ENCODE measurements at places on chromosomes 5 and 9. TPM values are rescaled to one million over a fixed set of nuclear protein-coding genes. Genes with fewer than 3 reads are reported as not detected.

DNA sequence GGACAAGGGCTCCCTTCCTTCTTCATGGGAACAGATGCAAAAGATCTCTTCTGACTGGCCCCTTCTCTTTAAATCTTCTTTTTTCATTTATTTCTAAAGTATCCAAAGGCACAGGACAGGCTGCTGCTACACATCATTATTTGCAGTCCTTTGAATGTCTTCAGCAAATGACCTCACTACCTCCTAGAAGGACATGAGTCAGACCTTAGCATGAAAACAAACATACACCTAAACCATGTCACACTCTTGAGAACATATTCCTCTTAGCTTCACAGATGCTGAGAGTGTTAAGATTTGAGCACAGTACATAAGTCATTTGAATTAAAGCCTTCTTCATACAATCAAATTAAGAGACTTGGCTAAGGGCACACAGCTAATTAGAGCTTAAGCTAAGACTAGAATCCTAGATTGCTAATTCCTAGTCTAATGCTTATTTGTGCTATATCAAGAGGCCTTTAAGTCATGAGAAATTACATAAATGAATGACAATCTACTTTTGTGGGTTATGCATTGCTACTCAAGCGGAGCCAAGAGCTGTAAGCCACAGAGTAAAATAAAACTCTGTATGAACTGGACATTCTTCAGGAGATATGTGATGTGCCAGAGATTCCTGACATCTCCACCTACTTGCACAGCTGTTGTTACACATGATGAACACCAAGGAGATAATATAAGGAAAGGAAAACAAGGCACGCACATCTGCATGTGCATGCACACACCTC is 109.1 kb upstream of the PTGER4 start:
- no peak for DNase-seq

GRCh38 chr5:142994218-142994617 is 224.0 kb downstream of the ARHGAP26 start:
- no peak for DNase-seq

- no peak for DNase-seq
These were observed 10.4 kb upstream of the ZBTB43 start for GRCh38 chr9:126794441-126794840.

- no peak for DNase-seq
These were observed 27.1 kb upstream of the MTMR12 start for GRCh38 chr5:32339878-32340277.

DNA sequence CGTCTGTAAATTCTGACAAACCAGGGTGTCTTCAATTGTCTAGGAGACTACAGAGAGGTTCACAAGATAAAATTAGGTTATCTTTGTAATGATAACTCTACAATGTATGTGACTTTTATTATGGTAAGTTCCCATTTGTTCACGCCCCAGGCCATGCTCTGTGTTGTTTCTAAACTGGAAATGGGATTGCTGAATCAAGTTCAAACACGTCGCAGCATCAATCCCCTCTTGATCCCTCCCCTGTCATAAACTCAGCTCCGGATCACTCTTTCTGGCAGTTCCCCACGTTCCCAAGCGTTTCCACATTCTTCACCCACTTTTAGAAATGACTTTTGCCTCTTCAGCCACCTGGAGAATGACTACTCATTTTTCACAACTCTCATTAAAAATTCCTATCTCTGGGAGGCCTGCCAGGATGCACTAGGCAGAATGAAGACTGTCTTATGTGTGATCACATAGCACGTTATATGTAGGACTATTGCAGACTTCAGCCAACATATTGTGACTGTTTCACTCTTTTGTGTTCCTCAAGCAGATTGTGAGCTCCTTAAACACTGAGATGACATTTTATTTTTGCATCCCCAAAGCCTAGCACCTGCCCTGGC is 1124.2 kb upstream of the WWC1 start:
- no peak for DNase-seq

GRCh38 chr5:50969151-50970031 is 303.0 kb downstream of the PARP8 start:
- DNase-seq = no peak

DNA sequence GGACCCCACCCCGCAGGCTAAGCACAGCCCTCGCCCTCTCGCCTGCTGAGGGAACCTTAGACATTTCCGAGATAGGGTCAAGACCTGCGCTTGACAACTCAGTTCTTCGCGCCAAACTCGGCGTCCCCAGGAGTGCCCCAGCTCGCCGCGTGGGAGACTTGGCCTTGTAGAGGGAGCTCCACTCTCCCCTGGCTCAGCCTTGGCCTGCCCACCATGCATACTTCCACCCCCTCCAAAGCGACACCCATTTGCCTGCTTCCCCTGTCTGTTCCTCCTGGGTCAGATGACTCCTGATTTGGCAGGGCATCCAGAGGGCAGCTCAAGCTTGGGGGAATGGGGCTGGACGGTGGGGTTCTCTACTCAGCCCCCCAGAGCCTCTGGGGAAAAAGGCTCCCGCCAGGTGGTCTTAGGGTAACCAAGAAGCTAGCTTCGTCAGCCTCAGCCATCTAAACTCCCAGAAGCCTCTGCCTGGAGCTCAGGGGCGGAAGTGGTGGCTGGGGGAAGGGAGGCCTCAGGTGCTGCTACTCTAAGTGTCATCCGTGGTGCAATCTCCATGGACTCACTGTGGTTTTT is 560 bp downstream of the DOCK2 start:
- DNase-seq = no peak

- DNase-seq = no peak
These were observed 38.1 kb downstream of the MAP1B start for GRCh38 chr5:72145348-72145747.

- DNase-seq = no peak
These were observed 58.7 kb upstream of the ERBIN start for GRCh38 chr5:65867542-65868195.

GRCh38 chr5:118555727-118556126 is 432.6 kb downstream of the DTWD2 start:
- DNase-seq = no peak

DNA sequence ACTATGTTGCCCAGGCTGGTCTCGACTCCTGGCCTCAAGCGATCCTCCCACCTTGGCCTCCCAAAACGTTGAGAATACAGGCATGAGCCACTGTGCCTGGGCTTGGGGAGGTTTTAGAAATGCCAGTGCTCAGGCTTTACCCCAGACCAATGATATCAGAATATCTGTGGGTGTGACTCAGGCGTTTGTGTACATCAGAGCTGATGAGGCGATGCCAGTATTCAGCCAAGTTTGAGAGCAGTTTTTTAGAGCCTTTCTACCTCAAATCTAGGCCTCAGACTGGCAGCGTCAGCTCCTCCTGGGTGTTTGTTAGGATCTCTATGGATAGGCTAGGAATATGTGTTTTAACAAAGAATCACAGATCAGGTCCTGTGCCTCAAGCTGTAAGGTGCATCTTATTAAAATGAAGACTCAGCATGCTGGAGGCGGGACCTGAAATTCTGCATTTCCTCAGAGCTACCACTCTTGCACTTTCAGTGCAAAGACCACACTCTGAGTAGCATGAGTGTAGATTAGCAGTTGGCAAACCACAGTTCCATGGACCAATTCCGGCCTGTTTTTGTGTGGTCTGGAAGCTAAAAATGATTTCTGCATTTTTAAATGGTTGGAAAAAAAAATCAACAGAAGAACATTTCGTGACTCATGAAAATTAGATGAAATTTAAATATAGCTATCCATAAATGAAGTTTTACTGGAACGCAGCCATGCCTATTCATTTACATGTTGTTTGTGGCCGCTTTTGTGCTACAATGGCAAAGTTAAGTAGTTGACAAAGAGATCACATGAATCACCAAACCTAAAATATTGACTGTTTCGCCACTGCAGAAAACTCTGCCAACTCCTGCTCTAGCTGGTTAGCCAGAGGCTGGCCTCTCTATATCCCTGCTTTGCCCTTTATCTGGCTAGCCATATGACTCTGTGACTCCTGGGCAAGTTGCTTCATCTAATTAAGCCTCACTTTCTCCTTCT is 92.2 kb downstream of the KLF4 start:
- DNase-seq = no peak

GRCh38 chr5:78662323-78662722 is 13.8 kb upstream of the LHFPL2 start:
- no peak for DNase-seq

GABRA6 gene
- not detected for total RNA-seq

FREM1 gene
- 6.9 TPM for total RNA-seq

EPB41L4A gene
- total RNA-seq = 7.9 TPM

TAF11L10 gene
- total RNA-seq = not detected

Measured in ovary (tissue), 10 donors.